NCI-H82 (cell line): ENCODE measurements at places on chromosomes 4 and X.

- no peak for DNase-seq
Measured at GRCh38 chrX:52558140-52558539, 41.3 kb upstream of the XAGE1B start.

DNA sequence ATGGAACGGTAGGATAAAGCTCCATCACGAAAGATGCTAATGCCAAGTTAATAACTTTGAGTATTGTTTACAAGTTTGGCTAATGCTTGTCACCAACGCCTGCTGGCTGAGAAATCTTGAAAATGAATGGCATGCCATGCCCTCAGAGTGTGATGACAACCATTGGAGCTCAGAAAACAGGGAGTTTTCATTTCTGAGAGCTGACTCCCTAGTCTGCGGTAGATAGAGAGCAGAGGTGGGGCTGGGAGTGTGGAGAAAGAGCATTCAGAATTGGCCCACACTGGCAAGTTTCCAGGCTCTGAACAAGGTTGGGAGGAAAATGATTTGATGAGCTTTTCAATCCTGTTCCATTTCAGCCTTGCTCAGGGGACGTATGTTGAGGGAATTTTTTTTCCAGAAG is 183.9 kb downstream of the CPEB2 start:
- DNase-seq = no peak

DNA sequence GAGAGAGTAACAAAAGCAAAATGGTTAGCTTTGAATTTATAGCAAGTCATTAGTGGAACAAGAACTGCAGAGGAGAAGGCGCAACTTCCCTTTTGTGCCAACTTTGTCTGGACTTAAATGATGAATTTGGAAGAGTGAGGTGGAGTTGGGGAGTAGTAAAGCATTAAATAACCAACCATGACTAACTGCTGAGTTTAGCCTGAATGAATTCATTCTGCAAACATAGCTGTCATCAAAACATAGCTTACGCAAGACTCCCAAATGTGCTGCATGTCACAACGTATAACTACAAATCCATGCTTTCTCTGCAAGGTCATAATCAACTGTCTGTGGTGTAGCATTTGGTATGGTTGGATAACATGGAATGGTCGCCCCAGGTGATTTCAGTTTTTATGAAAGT is 75.9 kb upstream of the RPL34 start:
- DNase-seq = no peak

GRCh38 chr4:20394512-20394911 is 142.8 kb downstream of the SLIT2 start:
- no peak for DNase-seq

GRCh38 chrX:119685225-119686066 is 7.5 kb downstream of the SEPTIN6 start:
- no peak for DNase-seq

DNA sequence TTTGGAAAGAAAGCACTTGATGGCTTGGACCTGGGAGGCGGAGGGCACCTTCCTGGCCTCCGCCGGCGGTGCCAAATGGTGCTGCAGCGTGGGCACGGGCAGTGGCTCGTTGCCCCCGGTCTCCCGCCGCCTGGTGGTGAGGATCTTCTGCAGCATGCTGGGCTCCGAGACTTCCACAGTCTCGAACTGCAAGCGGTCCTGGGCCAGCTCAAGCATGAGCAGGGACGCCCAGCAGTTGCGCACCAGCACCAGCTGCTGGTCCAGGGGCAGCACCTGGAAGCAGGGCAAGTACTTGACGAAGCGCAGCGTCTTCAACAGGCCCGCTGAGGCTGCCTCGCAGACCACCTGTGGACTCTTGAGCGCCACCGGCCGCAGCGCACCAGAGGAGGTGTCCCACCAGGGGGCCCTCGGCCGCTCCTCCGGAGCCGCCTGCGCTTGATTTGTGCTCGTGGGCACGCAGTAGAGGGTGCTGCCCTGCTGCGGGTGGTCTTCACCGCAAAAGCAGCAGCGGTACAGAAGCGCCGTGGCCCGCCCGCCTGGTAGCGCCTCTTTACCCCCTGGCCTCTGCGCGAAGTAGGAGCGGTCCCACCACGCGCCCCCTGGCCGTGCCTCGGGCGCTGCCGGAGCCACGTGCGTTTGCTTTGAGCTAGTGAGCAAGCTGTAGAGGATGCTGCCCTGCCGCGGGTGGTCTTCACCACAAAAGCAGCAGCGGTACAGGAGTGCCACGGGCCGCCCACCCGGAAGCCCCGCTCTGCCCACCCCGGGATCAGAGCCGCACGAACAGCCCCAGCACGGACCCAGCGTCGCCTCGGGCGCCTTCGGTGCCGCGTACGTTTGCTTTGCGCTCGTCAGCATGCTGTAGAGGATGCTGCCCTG is 689 bp downstream of the NR0B1 start:
- DNase-seq = peak; percentile 2

DNA sequence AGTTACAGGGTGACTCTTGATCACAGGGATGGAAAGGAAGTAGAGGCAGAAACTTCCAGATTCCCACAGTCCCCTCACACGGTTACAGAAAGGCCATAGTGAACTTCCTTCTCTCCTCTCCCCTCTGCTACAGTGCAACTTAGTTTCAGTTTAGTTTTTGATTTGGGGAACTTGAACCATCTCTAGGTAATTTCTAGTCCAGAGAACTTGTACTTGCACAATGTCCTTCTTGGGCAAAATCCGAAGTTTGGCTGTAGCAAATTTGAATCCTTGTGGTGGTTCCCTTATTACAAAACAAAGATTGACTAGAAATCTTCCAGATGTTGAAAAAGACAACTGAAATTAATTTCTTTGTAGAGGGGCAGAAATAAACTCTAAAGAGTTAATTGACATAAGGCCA is 1.2 kb upstream of the BLTP1 start:
- no peak for DNase-seq
